Sigmoid colon (tissue), 7 donors: ENCODE measurements at places on chromosomes 3 and 15.

DNA sequence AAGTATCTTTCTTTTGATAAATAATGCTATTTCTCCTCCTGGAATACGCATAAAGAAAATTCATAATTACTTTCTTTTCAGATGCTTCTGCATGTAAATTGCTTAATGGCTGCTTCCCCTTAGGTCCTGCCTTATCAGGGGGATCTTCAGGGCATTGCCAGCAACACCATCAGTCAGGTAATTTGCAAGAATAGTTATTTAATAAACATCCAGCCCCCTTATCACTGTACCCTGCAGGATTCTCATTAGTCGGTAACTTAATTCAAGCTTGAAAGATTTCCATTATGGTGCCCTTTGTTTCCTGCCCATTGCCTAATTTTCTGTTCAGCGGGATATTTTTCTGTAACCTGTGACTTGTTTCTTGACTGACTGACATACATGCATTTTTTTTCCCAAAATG is 414.5 kb downstream of the MFSD1 start:
- no peaks in the 10 kb centered on the region for H3K4me1 ChIP-seq
- no peaks in the 10 kb centered on the region for H3K36me3 ChIP-seq
- no peak for DNase-seq
- H3K27ac ChIP-seq, result no peak overlapping the region

DNA sequence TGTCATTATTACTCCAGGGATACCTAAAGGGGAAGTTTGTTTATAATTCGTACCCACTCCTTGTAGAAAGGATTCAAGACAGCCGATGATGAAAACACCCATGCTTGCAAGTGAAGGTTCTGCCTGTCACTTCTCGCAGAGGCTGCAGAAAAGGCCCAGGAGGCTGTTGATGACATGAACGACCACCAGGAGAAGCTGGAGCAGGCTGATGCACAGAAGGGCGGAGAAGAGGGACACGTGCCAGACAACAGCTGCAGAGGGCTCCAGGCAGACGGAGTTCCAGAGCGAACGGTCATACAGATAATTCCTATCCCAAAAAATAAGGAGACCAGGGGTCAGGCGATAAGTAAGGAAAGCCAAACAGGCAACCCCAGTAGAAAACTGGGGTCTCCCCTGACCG is 5.7 kb upstream of the DYNLT2B start:
- no peak overlapping the region for H3K4me3 ChIP-seq
- DNase-seq, result no peak
- no peaks in the 10 kb centered on the region for H3K4me1 ChIP-seq

GRCh38 chr3:45986303-45986982 is 9.2 kb downstream of the FYCO1 start:
- H3K36me3 ChIP-seq, result peaks cover 20% of the 10 kb centered on the region
- DNase-seq, result peak; percentile 85
- no peak overlapping the region for H3K4me3 ChIP-seq
- peak overlapping the region; percentile 98 for H3K27ac ChIP-seq
- peaks cover 80% of the 10 kb centered on the region for H3K4me1 ChIP-seq

- H3K4me1 ChIP-seq, result peaks cover 18% of the 10 kb centered on the region
- peaks cover 15% of the 10 kb centered on the region for H3K27me3 ChIP-seq
- no peak for DNase-seq
- no peak overlapping the region for H3K27ac ChIP-seq
These were observed 3.1 kb upstream of the CPNE9 start for GRCh38 chr3:9700536-9700935.

GRCh38 chr3:100850701-100851100 is 141.4 kb downstream of the TFG start:
- no peaks in the 10 kb centered on the region for H3K4me1 ChIP-seq
- no peaks in the 10 kb centered on the region for H3K27me3 ChIP-seq
- H3K36me3 ChIP-seq, result no peaks in the 10 kb centered on the region
- no peak overlapping the region for H3K27ac ChIP-seq
- no peak overlapping the region for H3K4me3 ChIP-seq

DNA sequence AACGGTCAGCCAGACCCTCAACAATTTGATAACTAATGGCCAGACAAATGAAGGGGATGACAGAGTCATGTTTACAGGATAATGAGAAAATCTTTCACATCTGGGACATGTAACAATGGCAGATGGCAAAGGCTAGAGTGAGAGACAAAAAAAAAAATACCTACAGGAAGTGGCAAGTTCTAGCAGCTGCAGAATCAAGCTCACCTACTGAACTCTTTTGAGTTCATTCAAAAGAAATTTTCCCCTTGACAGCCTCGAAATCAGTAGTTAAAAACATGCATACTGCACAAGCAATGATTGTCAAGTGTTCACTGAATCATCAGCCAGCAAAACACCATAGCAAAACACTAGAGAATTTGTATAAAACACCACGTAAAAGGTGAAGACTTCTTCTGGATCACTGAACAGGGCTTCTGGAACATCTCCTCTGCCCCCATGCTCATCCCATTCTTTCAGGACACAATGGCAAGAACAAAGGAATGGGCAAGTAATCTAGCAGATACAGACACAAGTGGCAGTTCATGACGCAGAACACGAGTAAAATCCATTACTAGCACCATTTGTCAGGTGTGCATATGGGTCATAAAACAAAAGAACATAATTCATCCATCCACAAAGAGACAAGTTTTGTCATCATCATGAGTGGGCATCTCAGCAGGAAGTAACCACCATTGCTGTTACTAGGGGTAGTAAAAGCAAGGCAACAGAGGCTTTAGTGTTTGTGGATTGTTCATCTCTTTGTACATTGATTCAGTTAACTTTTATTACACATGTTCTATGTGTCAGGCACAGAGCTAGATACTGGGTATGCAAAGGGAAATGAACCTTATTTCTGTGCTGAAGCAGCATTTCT is 13.8 kb upstream of the KCNMB2 start:
- H3K36me3 ChIP-seq, result no peaks in the 10 kb centered on the region
- DNase-seq, result no peak
- no peaks in the 10 kb centered on the region for H3K4me1 ChIP-seq
- no peak overlapping the region for H3K27ac ChIP-seq
- H3K27me3 ChIP-seq, result no peaks in the 10 kb centered on the region

GRCh38 chr3:168030577-168030976 is 65.1 kb downstream of the GOLIM4 start:
- DNase-seq, result no peak
- H3K4me1 ChIP-seq, result no peaks in the 10 kb centered on the region
- peaks cover 55% of the 10 kb centered on the region for H3K36me3 ChIP-seq
- H3K27me3 ChIP-seq, result no peaks in the 10 kb centered on the region
- H3K4me3 ChIP-seq, result no peak overlapping the region
- no peak overlapping the region for H3K27ac ChIP-seq

DNA sequence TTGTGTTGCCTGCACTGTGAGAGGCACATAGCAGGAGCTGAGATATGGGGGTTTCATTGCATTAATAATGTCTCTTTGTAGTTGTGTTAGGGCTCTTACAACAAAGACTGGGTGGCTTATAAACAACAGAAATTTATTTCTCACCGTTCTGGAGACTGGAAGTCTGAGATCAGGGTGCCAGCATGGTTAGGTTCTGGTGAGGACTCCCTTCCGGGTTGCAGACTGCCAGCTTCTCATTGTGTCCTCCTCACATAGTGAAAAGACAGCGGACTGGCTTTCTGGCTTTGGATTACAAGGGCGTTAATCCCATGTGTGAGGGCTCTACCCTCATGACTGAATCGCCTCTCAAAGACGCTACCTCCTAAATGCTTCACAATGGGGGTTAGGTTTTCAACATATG is 20.6 kb downstream of the TMEM108 start:
- H3K36me3 ChIP-seq, result no peaks in the 10 kb centered on the region
- no peak for DNase-seq

DNA sequence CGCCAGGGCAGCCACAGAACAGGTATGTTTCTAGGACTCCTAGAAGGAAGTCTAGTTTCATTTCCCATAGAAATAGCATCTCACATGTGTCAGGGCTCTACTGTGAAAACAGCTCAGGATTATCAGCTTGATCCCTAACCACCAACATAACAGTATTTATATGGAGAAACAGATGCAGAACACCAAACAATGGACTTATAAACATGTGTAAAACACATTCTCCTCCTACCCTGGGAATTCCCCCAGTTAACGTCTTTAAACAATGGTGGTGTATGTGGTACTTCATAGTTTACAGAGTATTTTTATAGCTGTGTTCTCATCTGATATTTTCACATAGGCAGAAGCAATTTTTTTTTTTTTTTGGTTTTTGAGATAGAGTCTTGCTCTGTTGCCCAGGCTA is 9.7 kb downstream of the TNFSF10 start:
- H3K4me1 ChIP-seq, result no peaks in the 10 kb centered on the region
- no peak overlapping the region for H3K4me3 ChIP-seq
- no peak overlapping the region for H3K27ac ChIP-seq
- no peaks in the 10 kb centered on the region for H3K27me3 ChIP-seq

DNA sequence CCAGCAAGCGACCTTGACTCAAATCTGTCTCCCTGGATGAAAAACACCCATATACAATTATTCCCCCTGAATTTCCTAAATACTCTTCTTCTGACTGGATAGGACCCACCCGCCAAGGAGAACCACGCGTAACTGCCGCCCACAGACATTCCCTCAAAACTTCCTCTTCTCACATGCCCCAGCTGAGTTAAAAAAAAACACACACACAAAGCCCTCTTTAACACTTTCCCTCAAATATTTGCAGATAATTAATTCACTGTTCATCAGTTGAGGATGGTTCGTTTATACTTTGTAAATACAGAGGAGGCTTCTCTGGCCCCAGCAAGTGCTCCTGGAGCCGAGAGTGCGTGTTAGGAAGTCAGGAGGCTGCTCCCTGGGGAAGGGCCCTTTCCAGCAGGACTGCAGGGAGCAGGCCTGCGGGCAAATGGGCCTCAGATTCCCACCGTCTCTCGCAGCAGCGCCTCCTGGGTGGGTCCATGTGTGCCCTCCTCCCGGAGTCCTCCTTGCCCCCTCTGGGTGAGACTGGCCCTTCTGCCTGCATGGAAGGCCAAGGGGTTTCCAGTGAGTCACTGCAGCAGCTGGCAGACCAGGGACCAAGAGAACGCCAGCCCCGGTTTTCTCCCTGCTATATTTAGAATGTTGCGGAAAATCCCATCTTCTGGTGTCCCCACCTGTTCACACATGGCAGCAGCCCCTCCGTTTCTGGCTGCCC is 46.8 kb downstream of the MGLL start:
- no peaks in the 10 kb centered on the region for H3K36me3 ChIP-seq
- H3K27ac ChIP-seq, result peak overlapping the region; percentile 82
- H3K4me1 ChIP-seq, result peaks cover 68% of the 10 kb centered on the region
- H3K4me3 ChIP-seq, result no peak overlapping the region

DNA sequence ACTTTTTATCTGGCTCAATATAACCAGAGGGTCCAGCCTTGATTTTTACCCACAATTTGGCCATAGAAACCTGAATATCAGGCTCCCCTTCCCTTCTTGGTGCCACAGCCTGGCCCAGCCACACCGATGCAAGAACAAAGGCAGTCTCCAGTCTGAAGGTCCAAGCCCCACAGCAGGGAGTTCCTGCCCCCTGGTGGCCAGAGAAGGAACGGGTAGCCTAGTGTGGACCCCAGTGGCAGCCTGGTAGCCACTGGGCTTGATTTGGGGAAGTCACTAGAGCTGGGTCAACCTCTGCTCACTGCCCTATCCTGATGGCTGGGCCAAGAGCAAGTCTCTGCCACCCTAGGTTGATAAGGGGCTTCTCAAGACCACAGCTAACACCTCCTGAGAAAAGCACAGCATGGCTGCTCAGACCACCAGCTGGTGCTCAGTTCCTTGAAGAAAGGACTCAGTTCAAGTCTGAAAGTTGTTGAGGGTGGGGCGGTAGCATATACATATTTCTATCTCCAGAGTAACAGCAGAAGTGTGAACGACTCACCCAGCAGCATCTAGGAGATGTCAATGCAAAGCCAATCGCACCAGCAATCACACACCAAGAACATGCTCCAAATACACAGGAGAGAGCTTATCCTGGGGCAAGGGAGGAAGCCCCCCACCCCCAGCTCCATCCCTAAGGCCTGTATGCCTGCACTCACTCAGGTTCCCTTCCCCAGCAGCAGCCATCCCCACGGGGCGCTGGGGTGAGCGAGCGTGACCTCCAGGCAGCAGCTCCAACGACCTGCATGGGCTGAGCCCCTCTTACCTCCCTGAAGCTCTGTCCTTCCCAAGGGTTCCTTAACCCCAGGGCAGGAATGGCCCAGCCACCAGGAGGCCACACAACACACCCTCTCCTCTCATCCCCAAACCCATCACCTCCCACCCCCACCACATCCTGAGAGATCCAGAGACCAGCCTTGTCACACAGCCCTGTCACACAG is 7.6 kb downstream of the PFKFB4 start:
- DNase-seq, result peak; percentile 91
- H3K4me3 ChIP-seq, result no peak overlapping the region
- no peaks in the 10 kb centered on the region for H3K27me3 ChIP-seq
- no peak overlapping the region for H3K27ac ChIP-seq

GRCh38 chr15:60555806-60556205 is 76.9 kb upstream of the ICE2 start:
- H3K36me3 ChIP-seq, result no peaks in the 10 kb centered on the region
- peaks cover 3% of the 10 kb centered on the region for H3K4me1 ChIP-seq
- no peak overlapping the region for H3K4me3 ChIP-seq
- DNase-seq, result no peak
- H3K27ac ChIP-seq, result no peak overlapping the region

DNA sequence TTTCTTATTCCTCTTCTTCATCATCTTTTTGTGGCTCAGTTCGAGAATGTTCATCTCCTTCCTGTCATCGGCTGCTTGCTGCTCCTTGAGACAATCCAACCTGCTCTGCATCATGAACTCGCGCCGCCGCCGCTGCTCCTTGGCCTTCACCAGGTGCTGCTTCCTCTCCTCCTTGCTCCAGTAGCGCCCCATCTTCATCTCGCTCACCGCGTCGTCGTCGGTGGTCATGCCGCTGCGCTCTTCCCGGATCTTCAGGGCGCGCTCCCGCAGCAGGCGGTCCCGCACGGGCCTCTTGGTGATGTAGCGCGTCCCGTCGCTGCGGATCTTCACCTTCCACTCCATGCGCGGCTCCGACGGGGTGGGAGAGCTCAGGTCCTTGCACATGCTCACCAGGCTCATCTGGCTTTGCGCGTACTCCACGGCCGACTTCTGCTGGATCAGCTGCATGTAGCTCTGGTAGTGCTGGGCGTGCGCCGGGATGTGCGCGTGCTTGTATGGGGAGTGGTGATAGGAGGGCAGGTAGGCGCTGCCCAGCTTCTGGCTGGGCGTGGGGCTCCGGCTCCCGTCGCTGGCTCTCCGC is 241.2 kb downstream of the PDZRN3 start:
- no peak for DNase-seq
- H3K27me3 ChIP-seq, result no peaks in the 10 kb centered on the region
- H3K27ac ChIP-seq, result no peak overlapping the region
- no peaks in the 10 kb centered on the region for H3K4me1 ChIP-seq

GRCh38 chr3:73212683-73213082 is 151.2 kb downstream of the EBLN2 start:
- no peaks in the 10 kb centered on the region for H3K36me3 ChIP-seq
- H3K27me3 ChIP-seq, result no peaks in the 10 kb centered on the region
- no peak for DNase-seq
- H3K27ac ChIP-seq, result no peak overlapping the region

DNA sequence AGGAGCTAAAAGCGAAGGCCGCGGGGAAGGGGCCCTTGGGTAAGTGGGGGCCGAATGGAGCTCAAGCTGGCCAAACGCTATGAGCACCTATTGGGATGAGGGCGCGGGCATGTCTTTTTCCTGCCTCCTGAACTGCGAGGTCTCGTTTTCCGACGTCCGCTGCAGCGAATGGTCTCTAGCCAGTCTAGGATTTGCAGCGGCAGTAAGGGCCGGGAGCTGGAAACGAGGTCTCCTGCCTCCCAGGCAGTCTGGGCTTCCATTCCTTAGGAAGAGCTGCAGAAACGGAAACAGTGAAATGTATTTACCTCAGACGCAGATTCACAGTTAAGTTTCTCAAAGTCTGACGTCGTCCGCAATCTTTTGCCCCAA is 517 bp downstream of the TMA7 start:
- peaks cover 25% of the 10 kb centered on the region for H3K4me1 ChIP-seq
- peak overlapping the region; percentile 91 for H3K4me3 ChIP-seq
- no peak for DNase-seq
- peak overlapping the region; percentile 93 for H3K27ac ChIP-seq
- peaks cover 18% of the 10 kb centered on the region for H3K36me3 ChIP-seq
